Osteocyte (in vitro differentiated cells): ENCODE measurements at places on chromosomes 16 and 17. TPM values are rescaled to one million over a fixed set of nuclear protein-coding genes. Genes with fewer than 3 reads are reported as not detected.

OR1F1 gene
- total RNA-seq = not detected in 2 replicates

TMED6 gene
- 0.40 and 0.94 TPM in 2 replicates for total RNA-seq

GRCh38 chr16:77882358-77882757 is 94.0 kb downstream of the VAT1L start:
- DNase-seq = no peak

DNA sequence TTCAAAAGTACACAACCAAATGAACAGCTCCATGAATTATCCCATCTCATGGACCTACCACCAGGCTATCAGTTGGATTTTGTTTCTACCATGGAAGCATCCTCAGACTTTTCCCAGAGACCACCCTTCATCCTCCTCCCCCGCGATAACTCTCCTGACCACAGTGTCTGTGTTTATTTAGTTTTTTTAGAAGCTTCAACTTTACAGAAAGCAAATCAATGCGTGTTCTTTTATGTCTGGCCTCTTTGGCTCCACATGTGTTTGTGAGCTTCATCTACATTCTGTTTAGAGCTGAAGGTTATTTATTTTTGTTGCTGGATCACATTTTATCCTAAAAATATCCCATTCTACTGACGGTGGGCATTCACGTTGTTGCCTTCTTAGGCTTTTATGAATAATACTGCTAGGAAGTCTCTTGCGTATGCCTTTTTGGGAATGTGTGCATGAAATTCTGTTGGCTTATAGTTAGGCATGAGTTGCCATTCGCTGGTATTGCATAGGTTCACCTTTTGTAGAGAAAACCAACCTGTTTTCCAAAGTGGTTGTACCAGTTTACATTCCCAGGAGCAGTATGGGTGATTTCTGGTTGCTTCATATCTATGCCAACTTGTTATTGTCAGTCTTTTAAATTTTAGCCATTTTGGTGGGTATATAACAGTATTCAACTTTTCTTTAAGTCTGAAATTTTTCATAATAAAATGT is 83.0 kb downstream of the CMIP start:
- no peak for DNase-seq

DNA sequence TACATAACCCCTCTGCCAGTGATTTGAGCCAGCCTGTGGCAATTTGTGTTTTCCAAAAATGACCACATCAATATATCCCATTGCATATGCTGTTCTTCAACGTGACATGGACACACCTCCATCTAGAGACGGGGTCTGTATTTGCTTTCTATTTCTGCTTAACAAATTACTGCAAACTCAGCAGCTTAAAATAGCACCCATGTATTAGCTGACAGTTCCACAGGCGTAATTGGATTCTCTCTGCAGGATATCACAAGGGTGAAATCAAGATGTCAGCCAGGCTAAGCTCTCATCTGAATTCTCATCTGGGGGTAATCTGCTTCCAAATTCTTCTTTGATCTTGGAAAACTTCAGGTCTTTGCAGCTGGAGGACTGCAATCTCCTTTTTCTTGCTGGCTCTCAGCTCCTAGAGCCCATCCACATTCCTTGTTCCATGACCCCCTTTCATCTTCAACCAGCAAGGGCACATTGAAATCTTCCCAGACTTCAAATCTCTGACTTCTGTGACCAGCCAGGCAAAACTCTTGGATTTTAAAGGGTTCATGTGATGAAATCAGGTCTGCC is 8.2 kb downstream of the KRT9 start:
- no peak for DNase-seq

DNA sequence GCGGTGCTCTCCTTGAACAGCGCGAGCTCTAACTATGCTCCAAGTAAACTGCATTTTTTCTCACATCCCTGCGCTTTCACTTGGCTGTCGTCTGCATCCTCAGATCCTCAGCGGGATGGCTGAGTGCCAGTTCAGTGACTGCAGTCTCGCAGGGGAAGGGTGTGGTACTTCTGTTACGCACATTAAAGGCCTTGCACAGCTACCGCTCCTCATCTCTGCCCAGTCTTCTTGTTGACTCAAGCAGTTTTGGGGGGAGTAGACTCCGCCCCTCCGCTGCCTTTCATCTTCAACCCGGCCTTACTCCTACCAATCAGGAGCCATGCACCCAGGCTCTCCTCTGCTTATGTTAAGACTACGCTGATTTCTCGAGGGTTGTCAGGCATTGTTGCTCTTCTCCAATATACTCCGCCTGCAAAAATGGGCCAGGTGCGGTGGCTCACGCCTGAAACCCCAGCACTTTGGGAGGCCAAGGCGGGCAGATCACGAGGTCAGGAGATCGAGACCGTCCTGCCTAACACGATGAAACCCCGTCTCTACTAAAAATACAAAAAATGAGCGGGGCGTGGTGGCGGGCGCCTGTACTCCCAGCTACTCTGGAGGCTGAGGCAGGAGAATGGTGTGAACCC is 10.0 kb downstream of the ATP5PD start:
- DNase-seq = no peak

DNA sequence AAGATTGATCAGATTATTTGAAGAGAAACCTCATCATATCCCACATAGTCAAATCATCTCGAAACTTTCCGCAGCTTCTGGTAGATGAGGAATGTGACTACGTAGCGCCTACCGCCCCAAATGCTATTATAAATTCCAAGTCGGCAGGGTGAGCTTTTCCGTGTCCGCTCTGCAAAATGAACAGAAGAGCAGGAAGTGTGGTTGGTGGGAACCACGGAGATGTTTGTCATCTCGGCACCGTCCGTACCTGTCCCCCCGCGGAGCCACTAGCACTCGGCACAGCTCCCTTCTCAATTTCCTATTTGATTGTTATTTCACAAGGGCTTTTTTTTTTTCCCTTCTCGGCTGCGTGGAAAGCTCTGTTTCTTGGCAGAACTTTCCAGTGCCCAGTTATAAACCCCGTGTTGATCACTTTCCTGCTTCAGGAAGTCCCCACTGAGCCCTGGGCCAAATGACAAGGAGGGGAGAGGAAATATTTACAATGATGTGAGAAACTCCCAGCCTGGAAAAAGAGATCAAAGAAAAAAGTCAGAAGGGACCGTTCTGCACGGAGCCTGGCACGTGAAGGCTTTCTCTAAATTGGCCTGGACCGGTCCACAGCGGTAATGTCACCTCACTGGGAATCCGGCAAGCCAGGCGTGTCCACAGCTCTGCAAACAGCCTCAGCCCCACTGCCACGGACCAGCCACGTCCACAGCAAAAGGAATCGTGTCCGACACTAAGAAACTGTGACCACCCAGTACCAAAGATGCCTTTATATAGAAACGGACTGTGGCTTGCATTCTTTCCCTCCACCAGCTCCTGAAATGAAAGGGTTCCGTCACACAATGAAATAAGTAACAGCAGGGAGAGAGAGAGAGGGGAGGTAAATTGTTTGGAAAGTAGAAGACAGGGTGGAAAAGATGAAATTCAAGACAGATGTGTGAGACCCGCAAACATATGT is 65.0 kb downstream of the MRM3 start:
- no peak for DNase-seq

DNA sequence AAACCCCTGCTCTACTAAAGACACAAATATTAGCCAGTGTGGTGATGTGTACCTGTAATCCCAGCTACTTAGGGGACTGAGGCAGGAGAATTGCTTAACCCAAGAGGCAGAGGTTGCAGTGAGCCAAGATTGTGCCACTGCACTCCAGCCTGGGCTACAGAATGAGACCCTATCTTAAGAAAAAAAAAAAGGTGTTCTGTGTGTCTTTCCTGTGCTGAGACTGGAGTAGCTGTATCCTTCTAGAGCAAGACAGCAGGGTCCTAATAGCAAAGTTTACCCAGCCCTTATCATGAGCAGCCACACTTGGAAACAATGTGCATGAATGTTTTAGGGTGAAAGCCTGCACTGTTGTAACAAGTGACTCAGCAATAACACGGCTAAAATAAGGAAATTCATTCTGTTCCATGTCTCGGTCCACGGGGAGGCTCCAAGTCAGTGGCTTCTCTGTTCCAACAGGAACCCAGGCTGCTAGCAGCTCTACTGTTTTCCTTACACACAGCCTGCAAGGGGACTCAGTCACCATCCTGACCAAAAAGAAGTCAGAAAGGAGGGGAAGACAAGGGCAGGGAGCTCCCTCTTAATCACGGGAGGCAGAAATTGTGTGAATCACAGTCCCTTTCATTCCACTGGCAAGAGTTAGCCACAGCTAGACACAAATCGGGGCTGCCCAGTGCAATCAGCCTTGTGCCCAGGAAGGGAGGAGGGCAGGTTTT is 7.1 kb upstream of the SLC5A11 start:
- DNase-seq = no peak
